GM04504 (cell line): ENCODE measurements at places on chromosomes 3 and 15.

- no peak for DNase-seq
These were observed 32.7 kb downstream of the FEM1B start for GRCh38 chr15:68310178-68310803.

DNA sequence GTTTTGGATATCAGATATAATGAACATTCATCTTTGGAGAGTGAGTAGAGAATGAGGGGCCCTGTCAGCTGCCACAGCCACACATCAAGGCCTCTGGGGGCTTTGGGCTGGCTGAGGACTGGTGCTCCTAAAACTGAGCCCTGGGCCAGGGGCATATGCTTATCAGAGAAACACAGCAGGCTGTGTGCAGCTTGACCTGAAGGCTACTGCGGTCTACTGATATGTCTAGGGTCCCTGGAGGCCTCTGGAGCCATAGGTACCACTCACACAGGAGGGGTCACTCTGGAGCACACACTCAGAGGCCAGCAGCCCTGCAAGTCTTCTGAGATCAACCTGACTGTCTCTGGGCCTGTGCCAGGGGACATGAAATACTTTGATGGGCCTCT is 7.6 kb downstream of the TF start:
- no peak for DNase-seq

GRCh38 chr15:101104141-101104540 is 147.7 kb downstream of the CHSY1 start:
- DNase-seq, result no peak

- no peak for DNase-seq
These were observed 19.0 kb upstream of the ARHGEF26 start for GRCh38 chr3:154102225-154102624.

GRCh38 chr3:104768886-104769285 is 597.8 kb upstream of the ALCAM start:
- DNase-seq, result no peak

DNA sequence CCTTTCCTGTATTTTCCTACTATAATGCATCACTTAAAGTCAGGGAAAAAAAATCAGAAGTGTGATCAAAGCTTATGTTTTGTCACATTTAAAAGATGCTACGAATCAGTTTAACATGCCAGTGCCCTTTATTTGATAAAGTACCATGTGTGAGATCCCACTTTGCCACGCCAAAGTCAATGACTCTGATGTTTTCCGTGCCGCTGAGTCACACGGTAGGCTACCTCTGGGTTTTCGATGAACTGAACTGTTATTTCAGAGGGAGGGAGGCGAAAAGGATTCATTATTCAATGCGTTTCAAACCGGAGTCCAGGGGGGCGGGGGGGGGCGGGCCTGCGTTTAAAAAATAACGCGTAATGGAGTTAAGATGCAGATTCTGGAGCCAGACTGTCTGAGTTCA is 203.0 kb downstream of the ABHD5 start:
- DNase-seq, result no peak

GRCh38 chr3:177835917-177836316 is 638.6 kb upstream of the TBL1XR1 start:
- peak; percentile 54 for DNase-seq

DNA sequence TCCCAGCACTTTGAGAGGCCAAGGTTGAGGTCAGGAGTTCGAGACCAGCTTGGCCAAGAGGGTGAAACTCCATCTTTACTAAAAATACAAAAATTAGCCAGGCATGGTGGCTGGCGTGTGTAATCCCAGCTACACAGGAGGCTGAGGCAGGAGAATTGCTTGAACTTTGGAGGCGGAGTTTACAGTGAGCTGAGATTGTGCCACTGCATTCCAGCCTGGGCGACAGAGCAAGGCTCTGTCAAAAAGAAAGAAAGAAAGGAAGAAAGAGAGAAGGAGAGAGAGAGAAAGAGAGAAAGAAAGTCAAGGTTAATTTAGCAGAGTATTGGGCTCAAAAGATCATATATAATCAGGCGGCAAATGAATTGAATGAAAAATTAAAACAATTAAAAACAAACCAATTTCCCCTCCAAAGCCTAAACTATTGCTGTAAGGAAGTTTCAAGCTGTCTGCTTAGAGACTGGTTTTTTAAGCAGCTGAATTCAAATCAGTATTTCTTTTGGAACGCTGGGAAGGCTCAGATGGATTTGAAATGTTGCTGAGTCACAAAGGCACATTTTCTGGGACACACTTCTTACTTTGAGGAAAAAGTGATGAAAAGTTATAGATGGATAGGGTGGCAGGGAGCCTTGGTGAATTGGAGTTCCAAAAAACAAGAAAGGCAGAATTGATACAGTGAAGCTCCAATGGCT is 81.3 kb upstream of the BHLHE40 start:
- DNase-seq, result no peak

DNA sequence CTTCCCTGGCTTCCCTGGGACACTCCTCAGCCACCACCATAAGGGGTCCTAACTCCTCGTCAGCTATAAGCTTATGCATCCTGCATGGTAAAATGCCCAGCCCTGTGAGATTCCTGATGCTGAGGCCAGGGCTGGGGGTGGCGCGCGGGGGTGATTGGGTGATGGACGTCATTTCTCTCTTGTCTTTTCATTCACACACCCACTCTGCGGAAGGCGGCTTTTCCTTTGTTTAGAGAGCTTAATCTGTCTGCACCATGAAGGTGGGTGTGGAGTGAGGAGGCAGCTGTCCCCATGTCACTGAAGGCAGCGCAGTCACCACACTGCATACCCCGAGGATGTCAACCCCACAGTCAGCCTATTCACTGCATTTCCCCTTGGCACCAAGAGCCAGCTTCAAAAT is 110.0 kb upstream of the NSMCE3 start:
- DNase-seq, result no peak

DNA sequence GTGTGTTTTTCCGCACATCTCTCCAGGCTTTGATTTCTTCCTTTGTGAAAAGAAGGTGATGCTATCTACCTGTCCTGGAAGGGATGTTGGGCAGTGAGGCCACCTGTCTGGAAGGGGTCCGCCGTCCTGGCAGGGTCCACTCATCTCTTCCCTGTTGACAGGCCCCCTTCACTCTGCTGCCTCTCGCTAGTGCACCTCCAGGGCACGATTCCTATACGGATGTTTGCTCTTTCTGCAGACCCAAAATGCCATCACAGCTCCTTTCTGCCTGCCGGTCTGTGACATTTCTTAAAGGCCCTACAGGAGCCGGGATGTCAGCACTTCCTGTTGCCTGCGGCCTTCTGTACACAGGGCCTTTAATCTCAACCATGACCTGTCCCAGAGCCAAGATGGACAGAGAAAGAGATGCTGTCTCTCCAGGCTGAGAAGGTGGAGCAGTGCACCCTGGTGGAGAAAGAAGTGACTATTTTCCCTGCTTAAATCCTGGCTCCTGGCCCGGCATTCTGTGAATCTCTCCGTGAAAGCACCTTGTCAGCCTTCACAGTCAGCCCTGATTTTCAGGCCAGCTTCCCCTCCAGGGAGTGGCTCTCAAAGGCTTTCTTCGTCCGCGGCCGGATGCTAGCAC is 7.4 kb downstream of the FAM3D start:
- peak; percentile 12 for DNase-seq

DNA sequence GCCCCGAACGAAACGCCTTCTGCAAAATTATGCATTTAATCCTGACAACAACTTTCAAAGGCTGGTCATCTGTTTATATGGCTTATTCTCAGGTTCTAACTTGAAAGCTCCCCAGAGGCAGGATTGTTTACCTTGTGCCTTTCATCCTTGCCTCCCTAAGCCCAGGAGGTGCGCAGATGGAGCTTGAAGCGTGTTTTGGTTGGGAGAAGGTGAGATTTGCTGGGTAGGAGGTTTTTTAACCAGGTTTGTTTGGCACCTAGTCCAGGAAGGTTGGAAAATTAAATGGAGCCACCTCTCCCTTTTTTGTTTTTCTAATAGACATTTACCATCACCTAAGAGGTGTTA is 675 bp downstream of the TSEN2 start:
- no peak for DNase-seq

- DNase-seq, result no peak
These were observed 315.5 kb upstream of the AZI2 start for GRCh38 chr3:28664123-28664522.

- peak; percentile 17 for DNase-seq
These were observed 60.7 kb downstream of the AGTR1 start for GRCh38 chr3:148758303-148758884.

GRCh38 chr15:66876421-66876730 is 174.3 kb downstream of the SMAD6 start:
- no peak for DNase-seq

DNA sequence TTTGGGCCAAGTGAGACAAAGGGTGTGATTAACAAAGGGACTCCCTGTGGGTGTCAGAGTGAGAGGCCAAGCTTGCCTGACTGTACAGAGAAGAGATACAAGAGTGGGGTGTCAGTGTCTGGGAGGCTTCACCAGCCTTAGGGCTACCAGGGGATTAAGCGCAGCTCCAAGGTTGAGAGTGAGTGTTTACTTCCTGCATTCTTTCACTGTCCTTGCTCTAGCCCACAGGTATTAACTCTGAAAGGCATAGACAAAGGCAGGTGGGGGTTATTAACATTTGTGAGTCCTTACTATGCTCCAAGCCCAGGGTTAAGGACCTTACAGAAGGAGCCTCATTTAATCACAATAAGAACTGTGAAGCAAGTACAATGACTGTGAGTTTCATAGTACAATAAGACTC is 107.6 kb downstream of the IL20RB start:
- DNase-seq, result no peak

GRCh38 chr3:186456731-186457191 is 87.4 kb downstream of the CRYGS start:
- no peak for DNase-seq

DNA sequence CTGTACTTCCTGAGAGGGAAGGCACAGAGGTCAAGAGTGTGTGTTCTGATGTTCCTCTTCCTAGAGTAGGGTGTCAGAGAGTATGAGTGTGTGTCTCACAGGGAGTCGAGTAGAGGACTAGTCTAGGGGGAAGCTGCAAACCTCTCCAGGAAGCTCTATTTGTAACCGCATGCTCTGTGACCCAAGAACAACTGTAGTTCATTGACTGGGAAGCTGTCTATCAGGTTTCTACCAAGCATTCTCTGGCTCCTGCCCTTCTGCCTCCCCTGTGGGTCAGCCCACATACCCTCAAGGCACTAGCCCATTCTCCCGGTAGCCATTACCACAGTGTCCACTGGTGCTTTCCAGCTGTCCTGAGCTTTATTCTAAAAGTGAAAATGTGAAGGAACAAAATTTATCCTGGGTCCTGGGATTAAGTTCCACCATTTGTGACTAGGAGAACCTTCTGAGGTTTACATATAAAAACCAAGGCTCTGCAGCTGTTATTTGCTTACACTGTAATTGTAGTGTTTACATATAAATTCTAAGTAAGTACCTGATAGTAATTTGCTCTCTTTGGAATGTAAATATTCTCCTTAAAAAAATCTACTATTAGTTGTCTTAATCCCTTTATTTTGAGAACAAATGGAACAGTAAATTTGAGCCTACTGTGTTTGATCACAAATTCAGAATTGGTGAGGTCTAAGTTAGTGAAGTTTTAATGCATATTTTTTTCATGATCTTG is 40.7 kb downstream of the MYRIP start:
- DNase-seq, result no peak

- no peak for DNase-seq
These were observed 51.6 kb downstream of the WDR76 start for GRCh38 chr15:43878446-43878845.

GRCh38 chr3:106272302-106272701 is 403.5 kb upstream of the CBLB start:
- DNase-seq, result no peak

- DNase-seq, result no peak
These were observed 20.3 kb upstream of the NR2E3 start for GRCh38 chr15:71790081-71790480.

DNA sequence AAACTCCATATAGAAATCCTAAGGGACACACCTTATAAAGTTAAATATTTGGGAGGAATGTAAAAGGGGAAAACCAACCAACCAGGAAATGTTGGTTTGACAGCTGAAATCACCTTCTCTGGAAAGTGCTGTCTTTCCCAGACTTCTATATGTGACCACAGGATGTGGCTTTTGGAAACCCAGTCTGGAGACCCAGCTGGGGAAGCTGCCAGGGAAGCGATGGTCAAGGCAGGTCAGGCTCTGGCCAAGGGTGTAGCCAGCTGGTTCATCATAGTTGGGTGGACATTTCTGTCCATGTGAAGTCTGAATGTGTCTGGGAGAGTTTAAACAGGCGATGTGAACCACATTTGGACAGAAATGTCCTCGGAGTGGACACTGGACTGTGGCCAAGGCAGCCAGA is 73.9 kb downstream of the ARNT2 start:
- DNase-seq, result peak; percentile 34

DNA sequence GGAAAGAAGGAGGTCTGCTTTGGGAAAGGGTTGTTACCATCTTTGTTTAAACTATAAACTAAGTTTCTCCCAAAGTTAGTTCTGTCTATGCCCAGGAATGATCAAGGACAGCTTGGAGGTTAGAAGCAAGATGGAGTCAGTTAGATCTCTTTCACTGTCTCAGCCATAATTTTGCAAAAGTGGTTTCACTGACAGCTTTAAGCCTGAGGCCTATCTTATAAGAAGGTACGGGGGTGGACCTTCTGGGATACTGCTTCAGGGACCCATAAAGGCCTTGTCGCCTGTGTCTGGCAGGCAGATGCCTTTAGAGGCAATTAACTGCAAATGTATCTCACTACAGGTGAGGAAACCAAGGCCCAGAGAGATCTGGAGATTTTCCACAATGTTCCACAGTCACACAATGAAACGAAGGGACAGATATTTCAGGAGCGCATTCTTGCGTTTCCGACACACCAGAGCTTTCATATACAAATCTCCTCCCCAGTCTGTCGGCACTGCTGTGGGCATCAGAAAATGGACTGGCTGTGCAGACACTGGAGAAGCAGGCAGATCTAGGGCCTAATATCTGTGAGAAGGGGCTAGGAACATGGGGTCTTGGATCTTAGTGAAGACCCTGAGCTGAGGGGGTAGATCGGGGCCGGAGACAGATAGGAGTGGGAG is 169.5 kb upstream of the SMAD3 start:
- no peak for DNase-seq

DNA sequence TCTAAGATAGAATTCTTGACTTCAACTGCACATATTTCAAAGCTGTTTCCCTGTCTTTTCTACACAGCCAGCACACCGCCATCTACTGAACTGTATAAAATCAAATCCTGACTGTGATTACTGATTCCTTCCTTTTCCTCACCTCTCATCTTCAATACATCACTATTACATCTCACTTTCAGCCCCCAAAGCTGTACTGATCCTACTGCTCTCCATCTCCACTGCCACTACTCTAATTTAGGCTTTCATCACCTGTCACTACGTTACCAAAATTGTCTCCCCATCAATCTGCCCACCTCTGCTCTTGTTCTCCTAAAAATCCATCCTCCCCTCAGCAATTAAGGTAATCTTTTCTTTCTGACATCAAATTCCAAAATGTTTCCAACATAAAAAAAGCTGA is 4.5 kb upstream of the CCDC39 start:
- no peak for DNase-seq

DNA sequence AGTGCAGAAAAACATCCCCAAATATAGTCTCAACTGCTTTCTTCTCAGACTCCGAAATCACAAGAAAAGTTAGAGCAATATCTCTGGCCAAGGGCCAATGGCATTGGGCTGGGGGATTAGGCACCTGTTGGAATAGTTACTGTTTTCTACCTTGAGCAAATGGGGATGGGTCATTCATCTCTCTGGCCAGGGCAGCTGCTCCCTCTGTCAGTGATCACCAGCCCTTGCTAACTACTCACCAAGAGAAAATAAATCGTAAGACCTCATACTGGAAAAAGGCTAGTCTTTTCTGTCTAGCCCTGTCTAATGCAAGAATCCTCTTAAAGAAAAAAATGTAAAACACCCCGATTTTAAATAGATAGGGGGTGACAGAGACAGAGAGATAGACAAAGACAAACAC is 10.9 kb downstream of the CERS3 start:
- DNase-seq, result no peak
